ENCODE measurements at places on chromosomes 1 and 21.

DNA sequence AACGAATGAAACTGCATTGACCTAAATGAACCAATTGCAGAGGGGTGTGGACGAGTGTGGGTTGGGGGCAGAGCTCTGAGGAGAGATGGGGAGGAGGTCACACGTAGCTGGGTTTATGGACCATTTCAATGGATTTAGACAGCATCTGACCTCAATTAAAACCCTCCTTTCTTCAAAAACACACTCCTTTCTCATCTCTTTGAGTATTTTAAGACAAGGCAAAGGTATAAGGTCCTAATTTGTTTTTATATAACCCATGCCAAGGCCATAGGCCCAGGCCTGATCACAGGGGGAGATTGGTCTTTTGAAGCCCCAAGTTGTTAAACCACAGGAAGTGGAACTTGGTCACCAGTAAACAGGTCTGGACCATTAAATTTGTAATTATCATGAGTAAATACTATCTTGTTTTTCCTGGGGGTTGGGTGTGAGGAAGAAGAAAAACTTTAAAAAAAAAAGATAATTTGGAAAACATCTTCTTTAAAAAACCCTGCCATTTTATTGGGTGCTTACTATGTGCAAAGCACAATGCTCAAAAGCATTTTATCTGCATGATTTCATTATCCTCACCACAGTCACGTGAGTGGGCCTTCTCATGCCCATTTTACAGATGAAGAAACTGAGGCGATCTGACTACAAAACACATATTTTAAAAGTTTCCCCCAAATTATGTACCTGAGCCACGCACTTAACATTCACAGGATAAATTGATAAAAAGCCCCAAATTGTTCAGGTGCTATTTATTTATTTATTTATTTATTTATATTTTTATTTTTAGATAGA lies 8.9 kb upstream of the INAVA start:
- DNase-seq, result peak; percentile 46

DNA sequence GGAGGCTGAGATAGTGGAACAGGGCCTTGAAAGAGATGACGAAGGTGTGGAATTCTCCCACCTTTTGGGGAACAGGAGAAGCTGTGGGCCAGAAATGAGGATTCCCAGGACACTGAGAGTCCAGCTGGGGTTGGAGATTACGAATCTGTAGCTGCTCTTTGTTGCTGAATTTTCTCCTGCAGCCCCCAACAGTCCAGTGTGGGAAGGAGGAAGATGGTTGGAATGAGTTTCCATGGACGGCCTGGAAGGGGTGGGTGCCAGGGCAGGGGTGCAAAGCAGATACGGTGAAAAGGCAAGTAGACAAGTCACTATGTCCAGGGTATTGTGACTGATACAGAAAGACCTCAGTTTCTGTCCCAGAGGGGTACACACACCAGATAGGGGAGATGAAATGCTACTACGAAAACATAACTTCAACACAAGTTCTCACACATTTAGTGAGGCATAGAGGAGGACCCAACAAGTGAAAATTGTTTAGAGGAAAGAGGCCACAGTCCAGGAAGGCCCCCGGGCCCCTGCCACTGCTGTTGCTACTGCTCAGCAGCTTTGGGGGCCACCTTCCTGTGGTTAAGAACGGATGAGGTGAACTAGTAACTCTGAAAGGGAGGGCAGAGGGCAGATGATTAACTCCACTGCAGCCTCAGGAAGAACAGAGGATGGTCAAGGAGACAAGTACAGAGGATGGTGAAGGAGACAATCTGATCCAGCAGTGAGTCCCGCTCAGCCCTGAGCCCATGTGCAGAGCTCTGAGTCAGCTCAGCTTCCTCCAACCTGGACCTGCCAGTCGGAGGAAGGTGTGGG lies 7.3 kb downstream of the CD244 start:
- no peak for DNase-seq

DNA sequence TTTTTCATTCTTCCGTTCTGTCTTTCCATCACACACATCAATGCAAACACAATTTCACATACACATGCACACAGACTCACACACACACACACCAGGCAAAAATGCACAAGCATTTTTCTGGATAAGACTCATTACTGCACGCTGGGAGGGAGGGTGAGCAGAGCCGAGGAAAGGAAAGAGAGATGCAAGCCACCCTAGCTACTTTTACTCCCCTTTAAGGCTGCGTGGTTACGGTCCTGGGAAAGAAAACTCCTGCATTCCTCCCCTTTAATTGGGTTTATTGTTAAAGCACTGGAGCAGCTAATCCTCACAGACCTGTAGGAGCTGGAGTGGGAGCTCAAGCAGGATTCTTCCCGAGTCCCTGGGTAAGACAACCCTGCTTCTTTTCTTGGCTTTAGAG lies at the start of gene CAMK1G:
TSS of gene CAMK1G (plus strand) at position 307 of the 400 bp plus-strand sequence. CDS start 11,270 bp downstream, outside the sequence.
- no peak for DNase-seq

DNA sequence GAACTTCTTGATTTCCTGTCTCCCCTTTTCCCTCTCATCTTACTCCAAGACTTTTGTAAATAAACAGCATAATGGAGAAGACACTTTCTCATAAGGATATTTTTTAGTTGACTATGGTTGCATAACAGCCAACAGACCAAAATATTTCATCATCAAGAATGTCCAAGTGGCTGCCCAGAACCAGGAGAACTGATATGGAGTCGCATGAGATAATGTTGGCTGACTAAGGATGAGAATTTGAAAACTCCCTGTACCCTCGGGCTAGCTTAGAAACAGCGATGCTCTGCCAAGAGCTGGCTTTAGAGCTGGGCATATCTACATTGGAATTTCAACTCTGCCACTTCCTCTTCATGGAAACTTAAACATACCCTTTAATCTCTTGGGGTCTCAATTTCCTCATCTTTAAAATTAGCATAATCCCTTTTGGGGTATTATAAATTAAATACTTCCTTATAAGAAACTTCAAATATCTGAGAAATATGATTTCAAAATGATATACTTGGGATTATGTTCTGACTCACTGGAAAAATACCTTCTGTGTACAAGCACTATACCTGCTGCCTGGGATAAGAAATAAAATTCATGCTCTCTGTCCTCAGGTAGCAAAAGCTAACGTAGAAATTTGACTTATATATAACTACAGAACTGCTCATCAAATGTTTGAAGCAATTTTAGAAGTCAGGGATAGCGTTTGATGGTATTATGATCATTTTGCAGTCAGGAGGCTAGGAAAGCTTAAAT lies 777.3 kb downstream of the LTN1 start:
- DNase-seq, result no peak

- no peak for DNase-seq
Measured at GRCh38 chr1:94425821-94426484, 7.8 kb downstream of the ABCD3 start.

GRCh38 chr1:20615946-20616846 lies 17.1 kb upstream of the PINK1 start:
- no peak for DNase-seq

- DNase-seq, result no peak
Measured at GRCh38 chr1:53145051-53145600, 2.7 kb upstream of the SLC1A7 start.

All from activated effector memory CD4-positive, alpha-beta T cell treated with anti-CD3 and anti-CD28 coated beads, Interleukin-2, amount 50 U/mL, for 16 hours (primary cell).